ENCODE measurements at places on chromosomes 1 and 21. TPM values are rescaled to one million over a fixed set of nuclear protein-coding genes. Genes with fewer than 3 reads are reported as not detected.

DAB1 gene
- 0.13 TPM for total RNA-seq

ADGRL2 gene
- total RNA-seq = 35.3 TPM

ADCY10 gene
- 0.26 TPM for total RNA-seq

CYP4B1 gene
- not detected for total RNA-seq

MTMR11 gene
- total RNA-seq = 2.0 TPM

FMOD gene
- not detected for total RNA-seq

CD1B gene
- not detected for total RNA-seq

PADI1 gene
- total RNA-seq = 32.8 TPM

IFNLR1 gene
- total RNA-seq = 4.5 TPM

FAM151A gene
- not detected for total RNA-seq

KLF17 gene
- total RNA-seq = not detected

TRIM67 gene
- not detected for total RNA-seq

CR1 gene
- not detected for total RNA-seq

CHIT1 gene
- total RNA-seq = under 0.01 TPM

SHISA4 gene
- total RNA-seq = 3.9 TPM

UBE2U gene
- total RNA-seq = not detected

FCRL5 gene
- total RNA-seq = not detected
